Activated CD8-positive, alpha-beta T cell treated with anti-CD3 and anti-CD28 coated beads for 36 hours (primary cell): ENCODE measurements at places on chromosomes 13 and 19. TPM values are rescaled to one million over a fixed set of nuclear protein-coding genes. Genes with fewer than 3 reads are reported as not detected.

AMER2 gene
- total RNA-seq = not detected

OLFM2 gene
- 2.7 TPM for total RNA-seq

ZNF492 gene
- total RNA-seq = 2.1 TPM

FCAR gene
- total RNA-seq = not detected

PPP1R13L gene
- 4.6 TPM for total RNA-seq

ZNF571 gene
- total RNA-seq = 3.4 TPM

RPS15 gene
- total RNA-seq = 1,854 TPM

TIMM13 gene
- total RNA-seq = 121 TPM

KANK3 gene
- total RNA-seq = 3.6 TPM

SWSAP1 gene
- total RNA-seq = 1.5 TPM
